Stimulated activated naive CD4-positive, alpha-beta T cell (primary cell): ENCODE measurements at places on chromosomes 1 and 21.

GRCh38 chr1:95023399-95024043, 49.2 kb downstream of the ALG14 start:
- DNase-seq: no peak

DNA sequence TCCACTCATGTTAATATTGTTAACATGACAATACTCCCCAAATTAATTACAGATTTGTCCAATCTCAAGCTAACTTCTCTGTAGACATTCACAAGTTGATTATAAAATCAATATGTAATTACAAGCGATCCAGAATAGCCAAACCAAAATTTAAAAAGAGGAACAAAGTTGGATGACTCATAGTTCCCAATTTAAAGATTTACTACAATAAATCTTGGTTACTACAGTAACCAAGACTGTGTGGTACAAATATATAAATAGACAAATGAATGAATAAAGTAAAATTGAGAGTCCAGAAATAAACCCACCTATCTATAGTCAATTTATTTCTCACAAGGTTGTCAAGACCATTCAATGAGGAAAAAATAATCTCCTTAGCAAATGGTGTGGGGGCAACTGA, 7.1 kb upstream of the KRTAP10-4 start:
- no peak for DNase-seq

GRCh38 chr1:65297706-65298105, 11.6 kb upstream of the DNAJC6 start:
- DNase-seq: no peak

- no peak for DNase-seq
Measured at GRCh38 chr1:29644812-29645211, 408.5 kb downstream of the PTPRU start.

GRCh38 chr1:7491109-7491817, 279.8 kb upstream of the VAMP3 start:
- DNase-seq: no peak

DNA sequence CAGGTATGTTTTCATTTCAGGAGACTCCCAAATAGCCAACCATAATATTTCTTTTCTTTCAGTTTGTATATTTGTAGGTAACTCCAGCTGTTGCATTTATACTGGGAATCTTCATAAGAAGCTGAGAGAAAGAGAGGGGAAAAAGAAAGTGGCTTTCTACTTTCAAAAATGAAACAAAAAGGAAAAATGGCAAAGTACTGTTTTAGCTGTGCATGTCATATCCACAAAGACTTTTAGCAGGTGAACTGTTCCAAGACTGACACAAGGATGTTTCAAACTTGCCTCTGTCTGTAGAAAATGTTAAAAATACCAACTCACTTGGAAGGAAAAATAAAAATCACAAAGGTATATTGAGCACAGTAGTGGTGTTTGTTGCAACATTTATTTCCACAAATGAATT, 41.9 kb upstream of the CACYBP start:
- no peak for DNase-seq

- DNase-seq: no peak
Measured at GRCh38 chr1:196002906-196003305, 605.3 kb downstream of the KCNT2 start.

- no peak for DNase-seq
Measured at GRCh38 chr1:10193288-10193687, 17.1 kb upstream of the KIF1B start.

GRCh38 chr21:17460094-17460493, 52.7 kb upstream of the CXADR start:
- DNase-seq: no peak

- DNase-seq: no peak
Measured at GRCh38 chr1:233647073-233647472, 33.2 kb downstream of the KCNK1 start.

DNA sequence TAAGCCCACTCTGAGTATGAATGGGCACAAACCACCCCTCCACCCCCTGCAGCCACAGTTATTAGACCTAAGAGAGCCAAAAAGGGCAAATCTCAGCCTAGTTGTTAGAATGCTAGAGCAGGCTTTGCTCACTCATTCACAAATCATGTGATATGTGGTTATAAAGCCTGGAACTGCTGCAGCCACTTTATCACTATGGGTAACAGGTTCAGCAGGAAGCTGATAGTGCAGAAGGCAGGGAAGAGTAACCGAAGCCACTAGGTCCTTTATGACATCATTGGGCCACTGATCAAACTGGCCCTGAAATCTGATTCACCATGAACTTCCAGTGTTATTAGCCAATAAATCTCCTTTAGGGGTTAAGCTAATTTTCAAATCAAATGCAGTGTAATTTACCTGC, 134.7 kb downstream of the GRIK1 start:
- DNase-seq: no peak

GRCh38 chr1:68112835-68113243, 62.4 kb upstream of the DIRAS3 start:
- no peak for DNase-seq

DNA sequence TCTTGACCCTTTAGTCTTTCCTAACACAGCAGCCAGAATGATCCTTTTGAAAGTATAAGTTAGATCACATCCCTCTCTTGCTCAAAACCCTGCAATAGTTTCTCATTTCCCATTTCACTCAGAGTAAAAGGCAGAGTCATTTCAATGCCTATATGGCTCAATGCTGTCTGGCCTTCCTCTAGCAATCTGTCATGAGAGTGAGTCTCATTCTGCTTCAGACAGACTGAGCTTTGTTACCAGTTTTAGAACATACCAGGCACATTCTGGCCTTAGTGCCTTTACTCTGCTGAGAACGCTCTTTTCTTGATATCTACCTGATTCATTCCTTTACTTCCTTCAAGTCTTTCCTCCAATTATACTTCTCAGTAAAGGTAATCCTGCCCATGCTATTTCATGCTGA, 372.8 kb upstream of the PKN2 start:
- no peak for DNase-seq

DNA sequence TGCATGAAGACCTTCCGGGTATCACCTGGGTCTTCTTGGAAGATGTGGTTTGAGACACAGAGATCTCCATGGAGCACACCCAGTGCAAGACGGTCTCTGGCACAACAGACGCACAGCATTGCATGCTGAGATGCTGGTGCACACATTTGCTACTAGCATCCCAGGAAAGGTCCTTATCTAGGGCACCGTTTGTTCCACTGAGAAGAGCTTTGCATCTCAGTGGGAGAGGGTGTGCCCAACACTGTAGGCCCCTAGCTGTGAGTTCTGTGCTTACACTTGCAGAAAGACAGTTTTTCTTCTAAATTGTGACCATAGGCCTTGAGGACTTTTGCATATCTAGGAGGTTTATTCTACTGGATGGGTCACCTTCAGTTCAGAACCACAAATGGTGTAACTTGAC, 554.1 kb downstream of the MATN1 start:
- DNase-seq: no peak

DNA sequence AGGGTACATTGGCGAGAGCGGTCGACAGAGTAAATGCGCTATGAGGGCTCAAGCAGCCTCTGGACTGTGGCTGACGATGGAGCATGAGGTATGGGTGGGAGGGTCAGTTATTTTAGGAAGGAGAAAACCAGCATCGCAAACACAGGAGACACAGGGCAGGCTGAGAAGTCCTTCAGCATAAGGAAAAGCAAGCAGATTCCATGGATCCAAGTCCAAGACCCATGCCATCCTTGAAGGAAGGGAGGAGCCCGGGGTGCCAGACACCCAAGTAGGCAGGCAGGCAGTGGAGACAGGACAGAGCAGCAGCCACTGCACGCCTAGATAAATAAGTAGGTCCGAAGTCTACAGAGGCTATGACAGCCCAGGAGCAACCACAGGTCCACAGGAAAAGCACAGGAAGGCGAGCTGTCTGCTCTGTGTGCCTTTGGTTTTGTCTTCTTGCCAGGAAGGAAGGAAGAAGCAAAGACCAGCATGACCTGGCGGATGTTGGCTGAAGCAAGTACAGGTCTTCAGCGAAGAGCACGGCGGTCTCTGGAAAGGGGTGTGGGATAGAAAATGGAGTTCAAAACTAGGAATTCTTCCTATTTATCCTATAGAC, 76.4 kb upstream of the SLC45A1 start:
- DNase-seq: no peak

GRCh38 chr1:36594023-36594422, 111.3 kb upstream of the CSF3R start:
- DNase-seq: no peak

GRCh38 chr1:33120436-33121231, 39.7 kb downstream of the AZIN2 start:
- DNase-seq: no peak

- no peak for DNase-seq
Measured at GRCh38 chr1:226637147-226637935, 88.8 kb downstream of the STUM start.

- no peak for DNase-seq
Measured at GRCh38 chr1:180973369-180973768, 49.3 kb downstream of the STX6 start.

GRCh38 chr1:228889289-228889688, 154.0 kb downstream of the RHOU start:
- DNase-seq: no peak

- DNase-seq: no peak
Measured at GRCh38 chr1:6040861-6041415, 4.8 kb upstream of the KCNAB2 start.

DNA sequence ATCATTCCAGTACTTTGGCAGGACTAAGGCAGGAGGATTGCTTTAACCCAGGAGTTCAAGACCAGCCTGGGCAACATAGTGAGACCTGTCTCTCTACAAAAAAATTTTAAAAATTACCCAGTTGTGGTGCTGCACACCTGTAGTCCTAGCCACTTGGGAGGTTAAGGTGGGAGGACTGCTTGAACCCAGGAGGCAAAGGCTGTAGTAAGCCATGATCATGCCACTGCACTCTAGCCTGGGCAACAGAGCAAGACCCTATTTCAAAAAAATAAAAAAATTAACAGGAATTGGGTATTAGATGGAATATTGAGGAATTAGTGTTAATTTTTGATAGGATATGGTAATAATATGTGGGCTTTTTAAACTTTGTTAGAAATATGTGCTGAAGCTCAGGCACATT, 16.8 kb downstream of the TAF13 start:
- no peak for DNase-seq

DNA sequence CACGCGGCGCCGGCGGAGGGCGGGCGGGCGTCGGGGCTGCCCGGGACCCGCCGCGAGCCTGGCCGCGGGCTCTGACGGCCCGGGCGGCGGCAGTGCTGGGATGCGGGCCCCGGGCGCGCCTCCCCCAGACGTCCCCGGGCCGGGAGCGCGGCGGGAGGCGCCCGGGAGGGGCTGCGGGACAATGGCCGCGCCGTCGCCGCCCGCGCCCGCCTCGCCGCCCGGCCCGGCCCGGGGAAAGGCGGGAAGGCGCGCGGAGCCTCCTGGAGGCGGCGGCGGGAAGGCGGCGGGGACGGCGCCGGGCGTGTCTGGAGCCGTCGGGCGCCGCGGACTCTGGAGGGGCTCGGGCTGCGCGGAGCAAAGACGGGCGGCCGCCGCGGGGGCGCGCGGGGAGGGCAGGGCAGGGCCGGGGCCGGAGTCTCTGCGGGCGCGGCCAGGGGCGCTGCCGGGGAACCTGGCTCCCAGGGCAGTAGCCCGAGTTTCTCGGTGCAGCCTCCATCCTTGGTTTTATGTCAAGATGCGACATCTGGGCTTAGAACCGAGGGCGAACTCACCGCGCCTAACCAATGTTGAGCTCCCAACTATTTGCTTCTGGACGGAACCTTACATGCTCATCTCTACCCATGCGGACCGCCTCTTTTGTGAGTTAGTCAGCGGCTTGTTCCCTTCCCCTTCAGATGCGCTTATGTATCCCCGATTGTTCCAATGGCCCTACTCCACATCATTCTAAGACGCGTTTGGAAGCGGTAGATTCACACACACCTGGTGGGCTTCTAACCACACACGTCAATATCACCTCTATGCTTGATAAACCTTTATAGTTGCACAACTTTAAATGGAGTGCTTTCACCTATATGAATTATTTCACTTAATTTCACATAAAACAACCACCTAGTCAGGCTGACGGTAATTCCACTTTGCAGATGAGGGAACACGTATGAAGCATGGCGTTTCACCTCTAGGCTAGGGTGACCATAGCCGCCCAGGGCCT, 651 bp downstream of the ZBTB8A start:
- DNase-seq: no peak

DNA sequence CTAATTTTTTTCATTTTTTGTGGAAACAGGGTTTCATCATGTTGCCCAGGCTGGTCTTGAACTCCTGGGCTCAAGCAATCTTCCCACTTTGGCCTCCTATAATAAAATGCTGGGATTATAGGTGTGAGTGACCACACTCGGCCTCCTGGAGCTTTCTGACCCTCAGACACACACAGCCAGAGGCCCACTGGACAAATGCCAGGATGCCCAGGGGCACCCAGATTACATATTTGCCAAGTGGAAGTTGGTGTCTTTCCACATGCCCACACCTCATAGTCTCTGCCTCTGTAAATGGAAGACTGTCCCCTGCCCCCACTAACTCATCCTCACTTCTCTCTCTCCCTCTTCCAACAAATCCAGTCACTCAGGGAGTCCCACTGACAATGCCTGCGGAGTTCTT, 63.4 kb upstream of the LRP8 start:
- DNase-seq: no peak

DNA sequence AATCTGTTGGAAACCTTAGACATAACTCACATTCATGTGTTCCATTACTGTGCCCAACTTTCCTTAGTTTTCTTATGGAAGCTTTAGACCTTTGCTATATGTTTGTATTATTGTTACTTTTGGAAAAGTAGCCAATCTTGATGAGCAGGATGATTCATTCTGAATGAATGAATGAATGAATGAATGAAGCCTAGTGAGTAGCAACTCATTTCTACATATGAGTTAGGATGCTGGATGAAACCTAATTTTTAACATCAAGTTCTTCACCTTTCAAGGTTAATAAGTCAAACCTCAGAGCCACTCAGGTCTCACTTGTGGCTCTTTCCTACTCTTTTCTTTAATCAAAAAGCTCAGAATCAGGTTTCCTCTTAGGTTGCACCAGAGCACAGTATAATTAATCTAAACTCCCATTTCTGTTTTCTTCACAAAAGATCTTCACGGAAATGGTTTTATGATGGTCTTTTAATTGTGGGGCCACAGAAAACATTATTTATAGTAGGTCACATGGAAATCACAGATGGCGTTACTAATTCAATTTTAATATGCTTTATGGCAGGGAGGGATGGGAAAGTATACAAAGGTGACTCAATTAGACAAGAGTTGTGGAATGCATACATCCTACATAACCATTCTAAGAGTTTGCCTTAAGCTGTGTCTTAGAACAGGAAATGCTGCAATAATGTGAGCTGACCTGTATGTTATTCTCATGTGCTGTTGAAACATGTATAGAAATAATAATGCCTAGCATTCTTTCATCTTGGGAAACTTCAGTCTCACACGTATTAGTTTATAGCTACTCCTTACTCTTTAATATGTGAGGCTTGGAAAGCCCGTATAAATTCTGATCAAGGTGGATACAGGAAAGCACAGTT, 4.5 kb upstream of the DDX59 start:
- no peak for DNase-seq

DNA sequence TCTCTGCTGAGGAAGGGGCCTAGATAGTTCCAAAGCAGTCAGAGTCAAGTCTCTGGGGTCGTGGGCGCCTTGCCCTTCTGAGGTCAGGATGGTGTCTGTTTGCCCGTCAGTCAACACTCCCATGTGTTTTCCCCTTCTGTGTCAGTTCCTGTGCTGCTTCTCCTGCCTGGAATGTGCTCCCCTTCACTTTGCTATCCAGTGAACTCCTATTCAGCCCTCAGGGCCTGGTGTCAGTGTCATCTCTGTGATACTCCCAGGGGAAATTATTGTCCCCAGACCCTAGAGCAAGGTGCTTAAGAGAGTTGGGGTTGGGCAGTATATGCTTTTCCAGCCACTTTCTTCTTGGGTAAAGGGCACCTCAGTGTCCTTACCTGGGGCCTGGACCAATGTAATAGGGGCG, 45.8 kb upstream of the SYNC start:
- DNase-seq: no peak
